ENCODE measurements at places on chromosomes 7 and 10.

GRCh38 chr7:1938788-1939433 is 268.8 kb downstream of the ELFN1 start:
- no peak for DNase-seq

DNA sequence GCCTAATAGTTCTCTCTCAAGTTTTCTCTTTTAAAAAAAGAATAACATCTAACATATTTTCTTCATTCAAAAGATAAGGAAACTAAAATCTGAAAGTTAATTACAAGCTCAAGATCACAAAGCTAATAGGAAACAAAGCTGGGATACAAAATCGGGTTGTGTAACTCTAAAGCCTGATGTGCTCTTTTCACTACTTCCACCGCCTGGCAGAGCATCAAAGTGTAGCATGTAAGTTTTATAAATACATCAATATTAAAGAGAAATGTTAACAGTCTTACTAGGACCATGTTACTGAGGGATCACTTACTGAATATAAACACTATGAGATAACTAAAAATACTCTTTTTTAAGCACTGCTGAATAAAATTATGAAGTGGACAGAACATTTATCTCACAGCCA is 97.2 kb downstream of the KMT2C start:
- DNase-seq = no peak

DNA sequence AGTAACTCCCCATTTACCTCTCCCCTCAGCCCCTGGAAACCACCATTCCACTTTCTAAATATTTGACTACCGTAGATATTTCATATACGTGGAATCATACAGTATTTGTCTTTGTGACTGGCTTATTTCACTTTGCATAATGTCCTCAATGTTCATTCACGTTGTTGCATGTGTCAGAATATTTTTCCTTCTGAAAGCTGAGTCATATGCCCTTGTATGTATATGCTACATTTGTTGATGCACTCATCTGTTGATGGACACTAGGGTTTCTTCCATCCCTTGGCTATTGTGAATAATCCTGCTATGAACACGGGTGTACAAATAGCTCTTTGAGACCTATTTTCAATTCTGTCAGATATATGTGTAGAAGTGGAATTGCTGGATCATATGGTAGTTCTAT is 25.8 kb upstream of the TSPAN13 start:
- DNase-seq = no peak

DNA sequence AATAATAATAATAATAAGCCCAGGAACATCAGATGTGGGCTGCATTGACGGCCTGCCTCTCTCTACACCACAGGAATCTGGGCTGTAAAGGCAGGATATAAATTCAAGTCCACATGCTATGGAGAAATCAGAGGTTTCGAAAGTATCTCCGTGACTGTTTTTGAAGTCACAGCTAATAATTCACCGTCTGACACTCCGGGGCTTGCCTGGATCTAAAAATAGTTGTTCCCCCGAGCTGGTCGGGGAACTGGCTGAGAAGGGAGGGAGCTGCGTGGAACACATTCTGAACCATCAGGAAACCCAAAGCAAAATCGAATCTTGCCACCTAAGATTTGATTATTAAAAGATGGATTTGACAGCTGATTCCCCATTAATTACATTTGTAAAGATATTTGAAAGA is 35.4 kb downstream of the KLF6 start:
- DNase-seq = no peak

GRCh38 chr7:30928254-30928872 is 16.7 kb downstream of the AQP1 start:
- DNase-seq = no peak

- DNase-seq = no peak
Measured at GRCh38 chr10:125774581-125775191, 935 bp downstream of the MMP21 start.

- DNase-seq = no peak
Measured at GRCh38 chr10:13939391-13939790, 352.6 kb downstream of the PRPF18 start.

DNA sequence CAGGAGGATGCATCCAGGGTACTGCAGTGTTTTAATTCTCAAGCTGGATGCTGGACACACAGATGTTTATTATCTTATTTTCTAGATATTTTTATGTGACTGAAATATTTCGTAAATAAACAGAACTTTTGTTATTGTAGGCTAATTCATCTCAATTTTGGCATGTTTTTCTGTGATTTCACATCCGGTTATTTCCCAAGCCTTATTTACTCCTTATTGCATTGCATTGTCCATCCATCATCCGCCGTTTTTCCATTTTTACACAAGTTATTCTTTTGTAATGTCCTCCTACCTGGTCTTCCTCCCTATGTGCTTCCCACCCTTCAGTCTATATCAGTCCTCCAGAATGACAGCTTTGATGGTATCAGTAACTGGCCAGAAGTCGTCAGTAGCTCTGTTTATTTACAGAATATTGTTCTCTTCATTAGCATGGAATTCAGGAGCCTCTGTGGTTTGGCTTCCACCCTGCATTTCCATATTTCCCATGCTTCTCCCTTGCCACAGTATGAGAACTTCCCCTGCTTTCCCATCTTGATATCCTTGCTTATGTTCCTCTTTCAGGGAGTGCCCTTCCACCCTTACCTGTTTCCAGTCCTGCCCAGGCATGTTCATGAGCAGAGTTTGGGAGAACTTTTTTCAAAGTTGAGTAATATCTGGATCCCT is 16.1 kb downstream of the GNAI1 start:
- no peak for DNase-seq

- DNase-seq = no peak
Measured at GRCh38 chr10:69842020-69842419, 40.3 kb downstream of the COL13A1 start.

GRCh38 chr7:132065989-132066603 is 509.7 kb upstream of the PODXL start:
- no peak for DNase-seq

DNA sequence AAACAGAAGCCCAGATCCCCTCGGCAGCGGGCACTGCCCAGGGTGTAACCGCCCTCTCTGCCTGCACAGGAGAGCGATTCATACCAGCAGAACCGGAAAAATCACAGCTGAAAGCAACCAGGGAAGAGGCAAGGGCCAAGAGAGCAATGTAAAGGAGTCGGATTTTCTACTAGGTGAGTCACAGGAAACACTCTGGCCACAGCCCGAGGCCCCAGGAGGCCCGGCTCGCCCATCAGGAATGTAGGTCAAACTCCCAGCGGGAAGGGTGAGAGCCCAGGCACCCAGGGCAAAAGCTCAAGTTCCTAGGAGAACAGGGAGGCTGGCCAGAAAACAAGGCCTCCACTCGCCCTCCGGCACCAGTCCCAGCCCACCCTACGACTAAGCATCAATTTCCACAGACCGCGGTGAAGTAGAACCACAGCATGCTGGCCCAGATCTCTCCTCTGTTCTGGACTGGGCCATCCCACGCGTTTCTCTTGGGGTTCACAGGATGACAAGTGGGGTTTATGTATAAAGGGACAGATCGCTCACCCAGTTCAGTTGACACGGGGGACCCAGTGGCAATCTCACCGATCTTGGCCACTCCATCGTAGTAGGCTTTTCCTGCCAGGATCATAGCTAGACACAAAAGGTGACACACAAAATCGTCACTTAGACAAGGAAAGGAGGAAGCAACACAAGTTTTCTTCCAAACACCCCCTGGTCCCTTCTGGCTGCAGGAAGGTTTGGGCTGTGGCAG is 46.2 kb downstream of the BAIAP2L1 start:
- DNase-seq = peak; percentile 24

- no peak for DNase-seq
Measured at GRCh38 chr10:130805635-130806030, 505.9 kb downstream of the TCERG1L start.

GRCh38 chr7:24981171-24981951 is 1.4 kb upstream of the OSBPL3 start:
- no peak for DNase-seq

DNA sequence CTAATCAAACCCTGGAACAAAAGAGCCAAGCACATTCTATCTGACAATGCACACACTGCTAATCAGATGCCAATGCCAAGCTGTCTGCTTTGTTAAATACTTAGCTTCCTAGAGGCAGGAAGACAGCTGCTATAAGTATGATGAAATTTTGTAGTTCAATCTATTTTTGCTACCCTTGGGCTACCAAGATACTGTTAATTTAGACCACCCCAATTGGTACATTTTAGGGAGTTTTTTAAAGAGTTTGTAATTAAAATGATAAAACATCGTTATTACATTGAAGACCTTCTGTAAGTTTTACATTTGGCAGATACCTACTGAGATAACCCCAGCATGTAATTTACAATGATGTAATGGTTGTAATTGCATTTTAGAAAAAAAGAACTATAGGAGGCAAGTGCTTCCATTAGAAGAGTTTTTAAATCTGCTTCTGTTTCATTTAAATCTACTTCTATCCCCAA is 268.5 kb downstream of the ADK start:
- no peak for DNase-seq

DNA sequence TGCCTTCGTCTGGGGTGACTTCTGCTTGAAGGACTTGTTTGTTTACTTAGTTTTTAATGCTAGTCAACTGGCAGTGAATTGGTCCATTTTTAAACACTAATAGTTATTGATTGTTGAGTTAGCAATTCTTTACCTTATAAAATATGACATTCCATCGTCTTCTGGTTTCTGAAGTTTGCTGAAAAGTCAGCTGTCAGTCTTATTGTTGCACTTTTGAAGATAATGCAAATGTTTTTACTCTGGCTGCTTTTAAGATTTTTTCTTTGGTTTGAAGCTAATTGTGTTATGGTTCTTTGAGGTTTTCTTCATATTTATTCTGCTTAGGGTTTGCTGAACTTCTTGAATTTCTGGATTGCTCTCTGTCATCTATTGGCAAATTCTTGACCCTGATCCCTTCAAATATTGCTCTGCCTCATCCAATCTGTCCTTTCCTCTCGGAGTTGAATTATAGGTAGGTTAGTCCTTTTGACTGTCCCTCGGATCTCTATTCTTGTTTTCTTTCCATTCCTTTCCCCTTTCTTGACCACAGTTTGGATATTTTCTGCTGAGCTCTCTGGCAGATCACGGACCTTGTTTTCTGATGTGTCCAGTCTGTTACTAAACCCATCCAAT is 24.2 kb downstream of the MGMT start:
- DNase-seq = no peak

DNA sequence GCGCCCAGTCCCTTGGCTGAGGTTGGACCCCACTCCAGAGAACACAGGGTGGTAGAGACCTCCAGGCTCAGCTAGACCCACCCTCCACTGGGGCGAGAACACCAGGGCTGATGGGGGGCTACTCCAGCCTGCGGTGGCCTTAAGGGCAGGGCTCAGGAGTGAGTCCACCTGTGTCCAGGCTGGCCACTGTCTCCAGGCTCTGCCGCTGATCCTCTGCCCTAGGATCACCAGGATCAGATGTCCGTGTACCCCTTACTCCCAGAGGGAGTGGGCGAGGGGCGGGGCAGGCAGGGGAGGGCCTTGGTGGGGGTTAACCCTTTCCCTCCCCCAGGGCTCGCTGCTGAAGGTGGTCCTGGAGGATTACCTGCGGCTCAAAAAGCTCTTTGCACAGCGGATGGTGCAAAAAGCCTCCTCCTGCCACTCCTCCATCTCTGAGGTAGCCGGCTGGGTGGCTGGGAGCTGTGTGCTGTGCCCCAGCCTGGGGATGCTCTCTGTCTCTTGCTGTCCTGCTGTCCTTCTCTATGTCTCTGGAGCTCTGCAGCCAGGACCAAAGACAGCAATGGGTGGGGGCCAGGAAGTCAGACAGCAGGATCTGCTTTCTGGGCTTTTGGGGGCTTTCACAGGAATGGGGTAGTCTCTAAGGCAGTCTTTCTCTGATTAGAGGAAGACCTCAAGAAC is 38.0 kb downstream of the PSAP start:
- DNase-seq = no peak

DNA sequence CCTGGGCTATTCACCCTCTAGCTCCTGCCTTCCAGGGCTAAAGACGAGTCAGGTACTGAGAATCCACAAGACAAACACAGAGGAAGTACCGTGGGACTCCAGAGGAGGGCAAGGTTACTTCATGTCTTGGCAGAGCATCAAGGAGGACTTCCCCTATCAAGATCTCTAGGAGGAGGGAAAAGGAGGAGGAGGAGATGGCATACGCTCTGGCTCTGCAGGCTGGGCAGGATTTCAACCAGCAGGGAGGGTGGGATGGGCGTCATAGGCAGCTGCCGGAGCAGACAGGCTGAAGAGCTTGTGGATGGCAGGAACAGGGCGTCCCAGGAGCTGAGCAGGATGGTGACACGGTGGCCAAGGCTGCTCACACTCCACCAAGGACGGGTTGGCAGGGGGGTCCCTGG is 21.3 kb downstream of the MDH2 start:
- DNase-seq = no peak

GRCh38 chr10:8778713-8779112 is 724.2 kb downstream of the GATA3 start:
- no peak for DNase-seq

GRCh38 chr7:96739167-96739566 is 29.5 kb upstream of the SEM1 start:
- no peak for DNase-seq

- no peak for DNase-seq
Measured at GRCh38 chr10:96138102-96138501, 8.0 kb downstream of the ZNF518A start.

DNA sequence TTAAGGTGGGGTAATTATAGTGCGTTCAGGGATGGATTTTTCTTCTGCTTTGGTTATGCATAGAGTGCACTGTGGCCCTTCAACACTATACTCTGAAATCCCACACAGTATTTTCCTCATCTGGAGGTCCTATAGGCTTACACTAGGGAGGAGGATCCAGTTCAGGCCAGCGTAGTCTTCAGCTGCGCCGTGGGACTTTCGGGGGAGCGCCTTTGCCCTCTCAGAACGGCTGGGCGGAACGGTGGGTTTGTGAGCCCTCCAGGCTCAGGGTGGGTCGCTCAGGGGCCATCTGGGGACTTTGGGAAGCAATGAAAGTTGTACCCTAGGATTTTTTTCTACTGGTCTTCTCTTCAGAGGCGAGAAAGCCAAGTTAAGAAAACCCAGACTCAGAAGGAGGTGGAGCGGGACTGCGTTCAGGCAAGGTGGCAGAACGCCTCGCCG is 652 bp upstream of the VPS26A start:
- DNase-seq = peak; percentile 52

DNA sequence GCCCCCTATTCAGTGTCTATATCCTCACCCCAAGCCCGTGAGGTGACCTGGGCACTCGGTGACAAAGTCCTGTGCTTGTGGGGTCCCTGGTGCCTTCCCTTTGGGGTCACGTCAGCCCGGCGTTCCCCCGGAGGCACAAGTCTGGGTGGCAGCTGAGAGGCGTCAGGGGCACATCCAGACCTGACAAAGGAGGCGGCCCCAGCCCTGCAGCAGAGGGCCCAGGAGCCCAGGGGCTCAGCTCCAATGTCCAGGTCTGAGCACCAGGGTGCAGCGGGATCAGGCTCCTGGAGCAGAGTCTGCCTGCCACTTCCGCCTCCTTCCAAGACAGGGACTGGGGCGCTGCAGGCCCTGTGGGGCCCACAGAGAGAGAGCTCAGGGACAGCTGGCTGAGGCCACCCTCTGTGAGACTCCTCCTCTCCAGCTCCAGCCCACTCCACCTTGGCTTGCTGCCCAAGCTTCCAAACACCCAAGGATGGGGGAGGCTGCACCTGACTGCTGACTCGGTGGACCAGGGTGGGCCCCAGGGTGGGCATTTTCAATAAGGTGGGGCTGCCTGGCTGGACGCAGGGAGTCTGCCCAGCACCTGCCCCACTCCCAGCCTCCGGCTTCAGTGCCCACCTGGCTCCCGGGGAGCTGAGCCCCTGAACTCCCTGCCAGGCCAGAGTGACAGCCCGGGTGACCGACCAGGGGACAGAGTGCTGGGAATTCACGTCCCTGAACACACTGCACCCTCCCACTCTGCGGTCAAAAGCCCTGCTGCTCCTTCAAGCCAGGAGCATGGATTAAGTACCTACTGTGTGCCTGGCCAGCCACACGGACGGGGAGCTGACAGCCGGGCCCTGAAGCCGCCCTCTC is 1.0 kb upstream of the KNDC1 start:
- DNase-seq = no peak

All from 8988T (cell line).